Ascending aorta (tissue), 2 donors: ENCODE measurements at places on chromosomes 11 and 22. TPM values are rescaled to one million over a fixed set of nuclear protein-coding genes. Genes with fewer than 3 reads are reported as not detected.
A peak's percentile ranks its signal among the peaks of the same experiment; 100 is the strongest.

The IGF2 gene
- 124 TPM for total RNA-seq

DNA sequence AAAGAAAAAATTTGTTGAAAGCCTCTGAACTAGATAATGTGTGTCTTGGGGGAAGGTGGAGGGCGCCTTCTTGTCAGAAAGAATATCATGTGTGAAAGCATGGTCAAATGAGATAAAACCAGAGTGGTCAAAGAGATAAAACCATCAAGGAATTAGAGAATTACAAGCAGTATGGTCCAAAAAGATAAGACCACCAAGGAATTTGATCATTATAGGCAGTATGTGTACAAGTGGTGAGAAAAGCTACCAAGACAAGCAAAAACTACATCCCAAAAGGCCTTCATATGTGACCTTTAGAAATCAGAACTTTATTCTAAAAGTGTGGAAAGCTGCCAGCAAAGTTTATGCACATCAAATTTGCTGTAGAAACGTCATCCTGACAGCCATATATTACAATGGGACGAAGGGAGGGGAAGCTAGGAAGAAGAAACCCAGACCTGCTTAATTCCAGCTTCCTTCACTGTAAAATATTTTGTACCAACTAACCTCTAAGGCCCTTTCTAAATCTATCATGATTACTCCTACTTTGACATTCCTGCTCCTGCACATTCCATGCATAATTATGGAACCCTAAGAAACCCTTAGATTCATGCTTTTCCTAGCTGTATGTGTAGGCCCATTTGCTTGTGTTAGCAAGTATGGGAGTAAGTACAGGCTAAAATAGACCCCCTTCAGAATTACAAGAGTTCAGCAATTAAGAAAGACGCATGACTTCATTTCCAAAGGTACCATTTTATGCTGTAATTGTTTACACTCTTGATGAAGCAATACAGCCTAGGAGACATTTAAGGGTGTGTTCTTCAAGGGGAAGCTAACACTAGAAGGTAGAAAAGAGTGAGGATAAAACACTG is 51.6 kb downstream of the LGR4 start:
- no peak overlapping the region for H3K27ac ChIP-seq
- no peaks in the 10 kb centered on the region for H3K27me3 ChIP-seq
- H3K4me1 ChIP-seq, result no peaks in the 10 kb centered on the region
- no peak for DNase-seq

The DEFB131B gene
- not detected for total RNA-seq

DNA sequence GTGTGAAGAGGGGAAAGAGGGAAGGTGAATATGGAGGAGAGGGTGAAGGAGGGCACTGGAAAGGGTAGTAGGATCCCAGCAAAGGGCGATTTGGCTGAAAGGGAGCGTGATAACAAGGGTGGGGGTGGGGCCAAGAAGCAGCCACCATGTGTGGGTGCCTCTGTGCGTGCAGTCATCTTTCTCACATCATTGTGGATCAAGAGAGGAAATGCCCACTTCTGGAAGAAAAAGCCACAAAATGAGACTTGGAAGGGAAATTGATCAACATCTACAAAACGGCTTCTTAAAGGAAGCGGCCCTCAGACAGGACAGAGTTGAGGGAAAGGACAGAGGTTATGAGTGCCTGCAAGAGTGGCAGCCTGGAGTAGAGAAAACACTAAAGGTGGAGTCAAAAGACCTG is 1.2 kb upstream of the CXCR5 start:
- H3K27ac ChIP-seq, result peak overlapping the region; percentile 95
- H3K27me3 ChIP-seq, result no peaks in the 10 kb centered on the region
- no peak overlapping the region for H3K4me3 ChIP-seq
- H3K4me1 ChIP-seq, result no peaks in the 10 kb centered on the region

GRCh38 chr11:132623511-132623910 is 908.8 kb downstream of the OPCML start:
- H3K27me3 ChIP-seq, result no peaks in the 10 kb centered on the region
- no peak overlapping the region for H3K4me3 ChIP-seq
- H3K4me1 ChIP-seq, result no peaks in the 10 kb centered on the region
- H3K27ac ChIP-seq, result no peak overlapping the region

GRCh38 chr22:33000342-33001280 is 57.6 kb downstream of the SYN3 start:
- H3K27ac ChIP-seq, result no peak overlapping the region
- no peaks in the 10 kb centered on the region for H3K4me1 ChIP-seq
- DNase-seq, result peak; percentile 72
- H3K27me3 ChIP-seq, result no peaks in the 10 kb centered on the region
- H3K36me3 ChIP-seq, result no peaks in the 10 kb centered on the region

DNA sequence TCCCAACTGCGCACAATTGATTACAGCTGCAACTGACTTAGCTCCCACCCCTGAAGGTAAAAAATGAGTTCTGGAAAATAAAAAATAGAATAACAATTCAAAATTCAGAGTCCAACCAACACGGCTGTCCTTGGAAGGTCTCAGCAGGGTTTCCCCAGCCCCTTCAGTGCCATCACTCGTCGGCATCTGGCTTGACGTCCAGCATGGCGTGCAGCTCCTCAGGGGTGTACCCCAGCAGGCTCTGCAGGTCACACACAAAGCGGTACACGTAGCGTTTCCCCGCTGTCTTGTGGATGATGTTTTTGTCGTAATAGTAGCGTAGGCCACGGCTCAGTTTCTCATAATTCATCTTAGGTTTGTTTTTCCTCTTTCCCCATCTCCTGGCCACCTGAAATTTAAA is 125.2 kb downstream of the ETS1 start:
- no peaks in the 10 kb centered on the region for H3K27me3 ChIP-seq
- H3K36me3 ChIP-seq, result peaks cover 32% of the 10 kb centered on the region
- H3K27ac ChIP-seq, result no peak overlapping the region
- H3K4me1 ChIP-seq, result peaks cover 33% of the 10 kb centered on the region
- no peak for DNase-seq

- peaks cover 8% of the 10 kb centered on the region for H3K4me1 ChIP-seq
- no peaks in the 10 kb centered on the region for H3K27me3 ChIP-seq
- no peak overlapping the region for H3K4me3 ChIP-seq
- no peak overlapping the region for H3K27ac ChIP-seq
- H3K36me3 ChIP-seq, result no peaks in the 10 kb centered on the region
These were observed 146.2 kb upstream of the RASSF10 start for GRCh38 chr11:12862696-12863469.

The GLB1L2 gene
- total RNA-seq, result 1.7 TPM

- no peaks in the 10 kb centered on the region for H3K4me1 ChIP-seq
- H3K27ac ChIP-seq, result no peak within 1 kb of the TSS
- DNase-seq, result no peak
- H3K36me3 ChIP-seq, result no peaks in the 10 kb centered on the region
These were observed at the start of gene IGSF22 for GRCh38 chr11:18726040-18726439. Gene IGSF22, minus strand, starts transcription at chr11:18726188. Its CDS starts 1,952 bp downstream, at chr11:18724236.

The TMPRSS4 gene
- not detected for total RNA-seq

DNA sequence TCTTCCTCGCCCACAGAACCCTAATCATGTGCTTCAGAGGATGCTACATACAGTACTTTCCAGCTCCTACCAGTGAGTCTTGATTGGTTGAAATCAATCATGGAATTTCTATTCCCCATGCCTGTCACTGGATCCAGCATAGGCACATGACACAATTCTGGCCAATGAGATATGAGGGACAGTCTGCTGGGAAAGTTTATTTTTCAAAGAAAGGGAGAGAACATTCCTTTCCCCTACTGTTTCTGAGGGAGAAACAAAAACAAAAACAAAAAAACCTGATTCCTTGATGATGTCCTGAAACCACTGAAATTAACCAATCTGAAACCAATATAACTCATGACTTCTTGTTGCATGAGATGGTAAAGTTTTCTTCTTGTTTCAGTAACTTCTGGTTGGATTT is 3.3 kb upstream of the RCN1 start:
- no peaks in the 10 kb centered on the region for H3K36me3 ChIP-seq
- DNase-seq, result no peak
- H3K27me3 ChIP-seq, result no peaks in the 10 kb centered on the region
- H3K4me3 ChIP-seq, result no peak overlapping the region
- peaks cover 15% of the 10 kb centered on the region for H3K4me1 ChIP-seq

The F2 gene
- 2.6 TPM for total RNA-seq

- no peak overlapping the region for H3K27ac ChIP-seq
- no peak for DNase-seq
- H3K4me1 ChIP-seq, result peaks cover 4% of the 10 kb centered on the region
- no peak overlapping the region for H3K4me3 ChIP-seq
These were observed 53.3 kb upstream of the BMAL1 start for GRCh38 chr11:13224324-13224723.

GRCh38 chr11:27218421-27219038 is 144.5 kb downstream of the CCDC34 start:
- DNase-seq, result no peak
- no peak overlapping the region for H3K27ac ChIP-seq
- H3K4me3 ChIP-seq, result no peak overlapping the region
- H3K4me1 ChIP-seq, result peaks cover 4% of the 10 kb centered on the region

The SOX10 gene
- 23.0 TPM for total RNA-seq

The P4HA3 gene
- total RNA-seq, result 2.1 TPM
